ENCODE measurements at places on chromosomes 7 and 10.

DNA sequence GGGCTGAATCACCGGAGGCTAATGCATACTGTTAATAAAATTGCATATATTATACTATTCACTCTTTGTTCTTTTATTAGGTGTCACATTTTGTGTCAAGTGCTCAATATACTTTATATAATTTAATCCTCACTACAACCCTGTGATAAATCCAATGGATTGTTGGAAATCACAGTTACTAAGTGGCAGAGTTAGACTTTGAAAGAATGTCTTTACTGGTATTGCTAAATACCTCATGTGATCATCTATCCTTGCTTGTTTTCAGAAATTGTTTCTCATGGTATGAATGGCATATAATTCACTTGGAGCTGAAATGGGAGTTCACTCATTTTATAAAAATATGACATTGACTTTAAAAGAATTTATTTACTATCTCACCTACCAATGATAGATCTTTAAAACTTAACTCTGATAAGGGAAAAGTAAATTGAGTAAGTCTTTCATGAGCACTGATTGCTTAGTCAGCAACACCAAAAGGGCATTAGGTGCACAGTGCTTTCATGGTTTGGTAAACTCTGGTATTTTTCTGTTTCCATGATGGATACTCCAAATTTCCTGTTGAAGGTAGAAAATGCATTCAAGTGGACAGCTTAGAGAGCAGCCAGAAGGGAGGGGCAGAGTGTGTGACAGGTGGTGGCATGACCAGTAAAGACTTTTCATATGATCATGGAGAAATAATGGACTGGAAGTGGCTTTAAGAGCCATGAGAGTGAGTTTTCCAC is 22.6 kb downstream of the ENKUR start:
- no peak for DNase-seq

- no peak for DNase-seq
These were observed 183.0 kb upstream of the CTBP2 start for GRCh38 chr10:125343118-125343925.

- no peak for DNase-seq
These were observed 31.3 kb downstream of the PIP4K2A start for GRCh38 chr10:22683140-22683389.

DNA sequence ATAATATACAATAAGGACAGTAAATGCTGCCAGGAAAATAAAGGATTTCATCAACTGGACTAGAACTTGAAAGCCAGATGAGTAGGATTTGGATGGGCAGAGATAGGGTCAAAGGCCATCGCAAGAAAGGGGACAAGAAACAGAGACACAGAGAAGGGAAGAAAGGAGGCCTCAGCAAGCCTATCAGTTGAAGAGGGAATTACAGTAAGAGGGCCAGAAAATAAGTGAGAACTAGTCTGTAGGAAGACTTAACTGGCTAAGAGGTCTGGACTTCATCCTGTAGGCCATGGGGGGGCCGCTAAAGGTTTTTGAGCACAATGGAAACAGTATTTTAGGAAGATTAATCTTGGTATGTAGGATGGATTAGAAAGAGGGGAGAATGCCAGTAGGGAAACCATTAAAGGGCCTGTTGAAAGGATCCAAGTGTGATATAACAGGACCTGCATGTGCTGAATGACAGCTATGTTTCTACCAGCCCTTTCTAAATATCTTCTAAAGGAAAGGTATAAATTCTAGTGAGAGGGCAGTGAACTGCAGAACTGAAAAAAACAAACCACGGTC is 174.4 kb downstream of the CHCHD3 start:
- no peak for DNase-seq

DNA sequence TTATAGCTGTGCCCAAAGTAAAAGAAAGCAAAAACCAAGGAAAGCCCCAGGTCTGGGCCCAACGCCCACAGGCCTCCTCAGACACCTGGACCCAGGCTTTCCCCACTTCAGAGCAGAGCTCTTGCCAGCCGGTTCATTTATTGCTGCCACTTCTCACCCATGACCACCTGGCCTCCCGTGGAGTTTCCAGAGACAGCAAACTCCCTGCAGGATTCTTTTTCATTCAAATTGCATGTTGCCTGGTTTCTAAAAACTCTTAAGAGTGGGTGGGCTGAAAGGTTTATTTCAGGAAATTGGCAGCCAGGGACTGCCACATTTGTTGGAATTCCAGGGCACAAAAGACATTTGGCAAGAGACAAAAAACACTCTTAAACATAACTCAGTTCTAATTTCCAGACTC is 4.7 kb downstream of the VOPP1 start:
- DNase-seq: no peak

DNA sequence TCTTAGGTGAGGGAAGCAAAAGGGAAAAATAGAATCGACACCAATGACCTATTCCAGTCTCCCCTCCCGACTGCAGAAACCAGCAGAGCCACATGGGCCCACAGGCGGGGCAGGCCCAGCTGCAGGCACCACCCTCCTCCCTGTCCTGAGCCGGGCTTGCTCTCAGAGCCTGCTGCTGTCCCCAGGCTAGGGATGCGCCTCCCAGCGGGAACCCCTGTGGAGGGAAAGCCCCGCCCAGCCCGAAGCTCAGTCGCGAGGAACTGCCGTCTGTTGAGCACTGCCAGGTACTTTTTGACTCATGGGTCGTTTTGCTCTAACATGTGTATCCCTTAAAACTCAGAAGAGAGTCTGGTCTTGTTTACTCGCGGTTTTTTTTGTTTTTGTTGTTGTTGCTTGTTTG is 124.5 kb upstream of the RET start:
- no peak for DNase-seq

GRCh38 chr7:16438988-16439387 is 17.6 kb upstream of the CRPPA start:
- DNase-seq: no peak

- DNase-seq: no peak
These were observed 12.2 kb downstream of the TAS2R16 start for GRCh38 chr7:122983261-122983660.

DNA sequence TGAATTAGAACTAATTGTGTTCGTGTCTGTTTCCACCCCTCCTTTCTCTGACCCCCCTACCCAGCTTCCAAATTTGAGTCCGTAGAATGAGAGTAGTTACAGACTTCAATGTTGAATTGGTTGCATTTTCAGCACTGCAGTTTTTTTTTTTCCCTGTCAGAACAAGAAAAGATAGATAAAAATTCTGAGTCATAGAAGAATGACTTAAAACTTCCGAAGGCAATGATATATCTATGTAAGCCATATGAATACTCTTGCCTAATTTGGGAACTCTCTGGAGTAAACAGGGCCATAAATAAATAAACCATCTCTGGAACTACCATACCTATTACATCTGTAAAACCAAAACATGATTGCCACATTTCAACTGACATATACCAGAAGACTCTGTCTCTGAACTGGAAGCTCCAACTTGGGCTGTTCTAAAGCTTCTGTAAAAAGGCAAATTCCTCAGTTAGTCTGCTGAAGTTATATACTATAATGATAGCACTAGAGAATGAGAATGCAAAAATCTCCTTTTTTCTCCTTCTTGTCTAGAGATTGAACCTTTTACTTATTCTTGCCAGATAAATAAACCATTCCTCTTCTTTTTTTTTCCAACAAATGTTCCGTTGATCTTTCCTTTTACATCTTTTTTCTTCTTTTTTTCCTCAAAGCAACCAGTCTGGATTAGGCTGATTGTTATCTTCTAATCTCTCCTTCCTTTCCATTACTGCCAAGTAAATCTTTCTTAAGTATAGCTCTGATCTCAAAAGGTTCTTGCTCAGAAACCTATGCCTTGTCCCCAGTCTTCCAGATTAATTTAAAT is 23.5 kb downstream of the VCL start:
- peak; percentile 87 for DNase-seq

DNA sequence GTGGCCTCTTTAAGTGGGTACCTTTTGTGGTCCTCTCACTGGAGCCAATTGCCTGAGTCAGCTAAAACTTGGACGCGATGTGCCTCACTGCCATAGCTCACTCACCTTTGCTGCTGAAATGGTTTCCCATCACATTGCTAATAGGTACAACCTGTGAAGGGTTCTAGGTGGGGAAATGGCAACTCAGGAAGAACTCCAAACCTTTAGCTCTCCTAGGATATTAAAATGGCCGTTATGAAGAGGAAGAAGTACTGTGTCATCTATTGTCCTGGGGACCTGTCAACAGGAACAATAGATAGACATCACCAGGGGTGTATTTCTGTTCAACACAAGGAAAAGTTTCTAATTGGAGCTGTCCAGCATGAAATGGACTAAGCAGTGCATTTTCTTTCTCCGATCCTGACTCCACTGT is 1.2 kb upstream of the ZNF655 start:
- no peak for DNase-seq

- DNase-seq: no peak
These were observed 67.6 kb upstream of the TFEC start for GRCh38 chr7:116098175-116098574.

- no peak for DNase-seq
These were observed 62.0 kb upstream of the RHEB start for GRCh38 chr7:151581741-151582140.

DNA sequence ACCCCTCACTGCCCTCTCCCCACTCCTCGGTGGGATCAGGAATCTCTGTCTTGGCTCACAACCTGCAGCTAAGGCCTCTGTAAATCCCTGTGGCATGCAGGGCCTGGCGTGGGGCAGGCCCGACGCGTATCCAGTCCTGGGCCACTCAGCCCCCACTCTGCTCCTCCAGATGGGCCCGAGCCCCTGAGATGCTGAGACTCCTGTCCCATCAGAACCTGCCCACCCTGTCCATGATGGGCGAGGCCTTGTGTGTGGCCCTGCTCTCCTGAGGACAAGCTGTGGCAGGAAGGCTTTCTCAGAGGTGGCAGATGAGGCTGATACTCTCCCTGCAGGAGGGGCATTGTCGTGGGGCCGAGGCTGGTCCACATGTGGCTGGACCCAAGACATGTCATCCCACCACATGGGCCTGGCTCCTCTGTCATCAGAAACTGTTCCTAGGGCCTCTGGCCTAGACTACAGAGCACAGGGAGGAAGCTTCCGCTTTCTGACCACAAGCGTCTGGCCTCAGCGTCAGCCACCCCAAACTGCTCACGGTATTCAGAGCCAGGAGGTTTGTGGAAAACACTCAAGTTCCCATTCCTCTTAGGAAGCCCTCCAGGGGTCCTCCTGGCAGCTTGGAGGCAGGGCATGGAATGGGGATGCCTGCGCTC is 6.0 kb downstream of the ALOX5 start:
- no peak for DNase-seq
